Activated naive CD8-positive, alpha-beta T cell treated with anti-CD3 and anti-CD28 coated beads for 36 hours (primary cell): ENCODE measurements at places on chromosomes 7 and 10. TPM values are rescaled to one million over a fixed set of nuclear protein-coding genes. Genes with fewer than 3 reads are reported as not detected.

The CYP3A4 gene
- not detected for total RNA-seq

The BTBD16 gene
- not detected for total RNA-seq

The PARP12 gene
- total RNA-seq = 32.4 TPM

The ELN gene
- total RNA-seq = not detected

The MNX1 gene
- not detected for total RNA-seq

The STAG3 gene
- 21.4 TPM for total RNA-seq

The UTF1 gene
- not detected for total RNA-seq

The AKR1C4 gene
- total RNA-seq = not detected

The NYAP1 gene
- total RNA-seq = 0.34 TPM

The CALHM3 gene
- total RNA-seq = not detected

The WDFY4 gene
- 0.93 TPM for total RNA-seq

The ADAM22 gene
- 3.5 TPM for total RNA-seq

The GPR15LG gene
- total RNA-seq = not detected

The ZNF488 gene
- 0.33 TPM for total RNA-seq

The LRRN3 gene
- total RNA-seq = 89.3 TPM

The ARHGEF35 gene
- 6.7 TPM for total RNA-seq

The CPXM2 gene
- not detected for total RNA-seq

The TWIST1 gene
- not detected for total RNA-seq

The GNGT1 gene
- not detected for total RNA-seq

The MYO1G gene
- 302 TPM for total RNA-seq

The SPACDR gene
- 1.5 TPM for total RNA-seq

The ZEB1 gene
- total RNA-seq = 23.5 TPM

The ZNF467 gene
- total RNA-seq = 0.21 TPM

The SSBP1 gene
- 309 TPM for total RNA-seq

The CPA1 gene
- not detected for total RNA-seq

The SEMA4G gene
- total RNA-seq = 1.0 TPM

The PNLIPRP3 gene
- not detected for total RNA-seq

The ZNF736 gene
- 24.6 TPM for total RNA-seq

The C10orf62 gene
- total RNA-seq = not detected

The IGF2BP3 gene
- total RNA-seq = 0.70 TPM

The PLXDC2 gene
- 0.04 TPM for total RNA-seq

The SYCE1 gene
- 1.6 TPM for total RNA-seq

The EZH2 gene
- total RNA-seq = 111 TPM

The NSUN6 gene
- 13.0 TPM for total RNA-seq

The TUBAL3 gene
- total RNA-seq = not detected

The SLC4A2 gene
- total RNA-seq = 66.5 TPM

The OR13A1 gene
- not detected for total RNA-seq

The ZNF518A gene
- 14.1 TPM for total RNA-seq

The CALN1 gene
- not detected for total RNA-seq

The TRIM50 gene
- total RNA-seq = not detected

The TRIM73 gene
- 1.5 TPM for total RNA-seq

The CPN1 gene
- total RNA-seq = not detected

The GLI3 gene
- not detected for total RNA-seq

The MPLKIP gene
- total RNA-seq = 38.1 TPM

The NPC1L1 gene
- total RNA-seq = not detected

The SH2D4B gene
- 0.08 TPM for total RNA-seq
